ENCODE measurements at places on chromosomes 4 and X. TPM values are rescaled to one million over a fixed set of nuclear protein-coding genes. Genes with fewer than 3 reads are reported as not detected.

The FGFBP1 gene
- not detected for total RNA-seq

The ARMCX4 gene
- total RNA-seq = 4.1 TPM

The TXK gene
- not detected for total RNA-seq

The KIAA0232 gene
- total RNA-seq = 15.2 TPM

The FGB gene
- total RNA-seq = not detected
